ENCODE measurements at places on chromosomes 12 and 14.
A peak's percentile ranks its signal among the peaks of the same experiment; 100 is the strongest.

DNA sequence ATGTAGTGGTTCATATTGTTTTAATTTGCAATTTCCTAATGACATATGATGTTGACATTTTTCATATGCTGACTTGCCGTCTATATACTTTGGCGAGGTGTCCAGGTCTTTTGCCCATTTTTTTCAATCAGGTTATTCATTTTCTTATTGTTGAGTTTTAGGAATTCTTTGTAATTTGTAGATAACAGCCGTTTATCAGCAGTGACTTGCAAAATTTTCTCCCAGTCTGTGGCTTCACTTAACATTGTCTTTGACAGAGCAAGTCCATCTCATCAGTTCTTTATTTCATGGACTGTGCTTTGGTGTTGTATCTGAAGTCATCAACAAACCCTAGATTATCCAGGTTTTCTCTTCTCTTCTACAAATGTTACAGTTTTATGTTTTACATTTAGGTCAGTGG is 12.6 kb upstream of the KLHDC2 start:
- no peak for DNase-seq

DNA sequence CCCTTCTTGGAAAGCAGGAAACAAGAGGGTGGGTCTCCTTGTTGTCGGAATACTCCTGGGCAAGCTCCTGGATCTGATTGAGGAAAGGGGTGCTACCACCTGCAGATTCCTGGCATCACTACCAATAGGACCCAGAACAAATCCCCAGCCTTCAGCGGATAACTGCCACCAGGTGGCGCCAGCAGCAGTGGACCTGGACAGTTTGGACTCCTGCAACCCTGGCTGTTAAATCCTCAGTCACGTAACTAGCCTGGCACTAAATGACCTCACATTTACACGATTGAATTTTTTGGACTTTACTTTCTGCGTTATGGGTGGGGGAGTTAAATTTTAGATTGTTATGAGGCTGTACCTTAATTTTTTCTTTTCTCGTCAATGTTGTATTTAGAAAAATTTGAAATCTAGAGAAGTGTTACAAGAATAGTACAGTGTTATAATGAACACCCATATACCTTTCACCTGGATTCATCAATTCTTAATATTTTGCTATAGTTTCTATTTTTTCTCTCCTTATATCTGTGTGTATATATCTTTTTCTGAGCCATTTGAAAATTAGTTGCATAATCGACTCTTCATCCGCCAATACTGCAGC is 95.6 kb downstream of the GAS2L3 start:
- peak; percentile 22 for DNase-seq

- DNase-seq = no peak
Measured at GRCh38 chr14:104223101-104224041, 85.0 kb downstream of the KIF26A start.

- DNase-seq = no peak
Measured at GRCh38 chr12:11839091-11839641, 189.7 kb downstream of the ETV6 start.

DNA sequence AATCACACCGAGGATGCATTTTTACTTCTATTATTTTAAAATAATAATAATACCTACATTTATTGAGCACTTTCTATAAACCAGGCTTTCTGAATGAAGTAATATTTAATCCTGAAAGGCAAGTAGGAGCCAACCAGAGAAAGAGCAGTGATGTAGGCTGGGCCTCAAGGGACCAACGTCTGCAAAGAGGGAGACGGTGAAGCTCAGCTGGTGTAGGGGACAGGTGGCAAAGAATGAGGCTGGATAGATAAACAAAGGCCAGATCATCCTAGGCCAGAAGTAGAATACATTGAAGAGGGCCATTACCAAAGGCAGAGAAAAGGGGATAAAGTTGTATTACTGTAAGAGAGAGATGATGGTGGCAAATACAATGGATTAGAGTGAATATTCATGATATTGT is 810 bp upstream of the TMBIM4 start:
- no peak for DNase-seq
